ENCODE measurements at places on chromosomes 3 and 15. TPM values are rescaled to one million over a fixed set of nuclear protein-coding genes. Genes with fewer than 3 reads are reported as not detected.
A peak's percentile ranks its signal among the peaks of the same experiment; 100 is the strongest.

DNA sequence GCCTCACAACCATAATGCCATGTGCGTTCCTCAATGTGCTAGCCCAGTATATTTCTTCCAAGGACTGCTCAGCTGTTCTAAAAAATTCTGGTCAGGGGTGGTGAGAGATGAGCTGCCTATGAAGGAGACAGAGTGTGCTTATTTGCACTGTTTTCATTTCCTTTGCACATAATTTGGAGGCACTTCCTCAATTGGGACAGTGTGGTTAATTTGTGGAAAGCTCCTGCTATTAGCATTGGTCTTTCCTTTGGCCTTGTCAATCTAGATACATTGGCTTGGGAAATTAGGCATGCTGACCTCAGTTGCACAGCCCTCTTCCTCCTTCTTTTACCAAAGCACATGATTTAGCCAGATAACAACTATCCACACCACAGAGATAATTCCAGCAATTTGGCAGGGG lies 9.4 kb downstream of the FAM81A start:
- DNase-seq = no peak

GRCh38 chr3:185813205-185813604 lies 11.6 kb downstream of the IGF2BP2 start:
- no peak for DNase-seq

GRCh38 chr3:179652447-179653095 lies at the start of gene USP13:
Gene USP13, plus strand, starts transcription at chr3:179653040. Its CDS starts 186 bp downstream, at chr3:179653226.
- peak; percentile 33 for DNase-seq

GRCh38 chr3:164458986-164459385 lies 619.3 kb downstream of the SI start:
- no peak for DNase-seq

DNA sequence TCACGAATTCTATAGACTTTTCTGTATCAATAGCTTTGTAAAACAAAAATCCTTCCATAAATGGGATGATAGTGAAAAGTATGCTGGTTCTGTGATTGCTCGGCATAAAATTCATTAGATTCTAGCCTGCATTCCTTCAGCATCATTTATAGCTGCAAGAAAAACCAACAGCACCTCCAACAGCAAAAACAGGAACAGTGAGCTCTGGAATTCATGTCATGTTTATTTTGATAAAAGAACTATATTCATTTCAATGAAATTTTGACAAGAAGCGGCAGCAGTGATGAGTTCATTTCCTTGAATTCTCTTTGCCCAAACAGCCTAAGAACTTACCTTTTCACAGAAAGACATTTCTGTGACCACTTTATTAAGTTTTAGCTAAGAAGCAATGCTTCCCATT lies 515.2 kb upstream of the CCDC54 start:
- no peak for DNase-seq

DNA sequence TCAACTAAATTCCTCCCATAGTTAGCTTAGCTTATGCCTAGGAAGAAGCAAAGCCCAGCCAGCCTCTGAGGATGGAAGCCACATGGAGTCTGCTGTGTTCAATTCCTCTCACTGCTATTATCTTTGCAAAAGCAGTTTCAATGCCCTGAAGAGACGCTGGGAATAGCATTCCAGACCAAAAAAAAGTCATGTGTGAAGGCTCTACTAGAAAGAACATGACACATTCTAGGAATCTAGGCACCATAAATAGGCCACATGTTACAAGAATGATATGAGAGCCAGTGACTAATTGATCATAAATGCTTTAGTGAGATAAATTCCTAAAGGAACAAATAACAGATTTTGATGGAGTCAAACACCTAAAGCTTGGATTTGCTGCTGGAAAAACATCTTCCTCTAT lies 800.8 kb downstream of the TUSC7 start:
- DNase-seq = no peak

GRCh38 chr15:99387421-99388168 lies 136.3 kb downstream of the LRRC28 start:
- no peak for DNase-seq

PCOLCE2 gene
- 6.2 TPM for total RNA-seq

All from HT-29 (cell line).